CD8-positive, alpha-beta memory T cell (primary cell): ENCODE measurements at places on chromosomes 2 and 18. TPM values are rescaled to one million over a fixed set of nuclear protein-coding genes. Genes with fewer than 3 reads are reported as not detected.

TMEM200C gene
- not detected for total RNA-seq

LRP2 gene
- 0.04 TPM for total RNA-seq

EFHD1 gene
- total RNA-seq, result 0.22 TPM

PROC gene
- 0.13 TPM for total RNA-seq

SLC19A3 gene
- total RNA-seq, result not detected

ABHD3 gene
- 31.3 TPM for total RNA-seq

ZNF892 gene
- 4.7 TPM for total RNA-seq

SERPINB2 gene
- 1.2 TPM for total RNA-seq

CTNNA2 gene
- total RNA-seq, result not detected

SP140L gene
- total RNA-seq, result 32.5 TPM

IFT172 gene
- total RNA-seq, result 13.8 TPM

DNPEP gene
- total RNA-seq, result 116 TPM

SERPINB5 gene
- not detected for total RNA-seq

CNRIP1 gene
- 0.11 TPM for total RNA-seq

CCDC141 gene
- total RNA-seq, result 2.1 TPM

COL3A1 gene
- total RNA-seq, result 0.09 TPM

GNLY gene
- total RNA-seq, result 7.7 TPM

RESP18 gene
- total RNA-seq, result not detected

ASPRV1 gene
- 0.64 TPM for total RNA-seq

SP3 gene
- 93.0 TPM for total RNA-seq

SLC14A1 gene
- total RNA-seq, result 3.6 TPM

TOGARAM2 gene
- total RNA-seq, result 5.0 TPM

CLIP4 gene
- 22.3 TPM for total RNA-seq
